C1 segment of cervical spinal cord (tissue), 14 donors: ENCODE measurements at places on chromosomes 3 and 15.
A peak's percentile ranks its signal among the peaks of the same experiment; 100 is the strongest.

- DNase-seq: no peak
Observed at GRCh38 chr15:74785194-74786032, 3.5 kb downstream of the CSK start.

GRCh38 chr3:104536715-104537114, 830.0 kb upstream of the ALCAM start:
- no peak for DNase-seq

DNA sequence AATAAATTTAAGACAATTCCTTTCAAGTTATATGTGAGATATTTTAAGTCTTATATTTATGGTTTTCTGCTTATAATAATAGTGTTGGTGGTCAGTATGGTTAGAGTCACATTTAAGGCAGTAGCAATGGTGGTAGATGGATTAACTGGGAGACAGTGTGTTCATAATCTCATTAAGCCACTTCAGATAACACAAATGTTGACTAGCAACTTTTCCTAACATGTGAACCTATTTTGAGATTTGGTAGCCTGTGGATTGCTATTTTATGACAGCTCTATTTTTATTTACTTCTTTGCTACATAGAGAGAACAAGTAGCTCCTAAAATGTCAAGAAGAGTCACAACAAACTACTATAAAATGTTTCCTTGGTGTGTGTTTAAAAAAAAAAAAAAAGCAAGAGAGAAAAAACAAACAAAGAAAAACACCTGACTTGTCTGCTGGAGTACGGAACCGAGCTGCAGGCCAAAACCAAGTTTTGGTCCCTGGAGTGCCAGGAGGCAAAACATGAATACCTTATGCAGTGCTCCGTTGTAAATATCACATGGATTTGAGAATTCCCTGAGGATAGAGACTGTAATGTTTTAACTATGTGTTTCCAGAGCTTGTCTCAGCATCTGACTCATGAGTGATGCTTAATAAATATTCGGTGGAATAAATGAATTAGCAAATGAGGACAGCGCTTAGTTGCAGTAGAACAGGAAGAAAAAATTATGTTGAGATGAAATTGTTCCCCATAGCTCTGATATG, 457.1 kb upstream of the ROBO2 start:
- DNase-seq: no peak

- DNase-seq: no peak
Observed at GRCh38 chr15:48875241-48875960, 2.5 kb upstream of the EID1 start.

DNA sequence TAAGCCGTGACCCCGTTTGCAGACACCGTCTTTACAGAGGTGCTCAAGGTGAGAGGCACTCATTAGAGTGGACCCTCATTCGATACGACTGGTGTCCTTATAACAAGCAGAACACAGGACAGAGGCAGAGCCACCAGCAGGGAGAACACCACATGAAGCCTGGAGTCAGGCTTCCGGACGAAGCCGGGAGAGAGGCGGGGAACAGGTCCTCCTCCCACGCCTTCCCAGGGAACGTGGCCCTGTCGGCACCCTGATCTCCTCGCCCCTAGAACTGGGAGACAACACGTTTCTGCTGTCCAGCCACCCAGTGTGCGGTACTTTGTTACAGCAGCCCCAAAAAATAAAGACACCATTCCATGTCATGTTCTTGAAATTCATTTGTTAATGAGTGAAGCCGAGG, 33.6 kb downstream of the ZDHHC19 start:
- no peak for DNase-seq

DNA sequence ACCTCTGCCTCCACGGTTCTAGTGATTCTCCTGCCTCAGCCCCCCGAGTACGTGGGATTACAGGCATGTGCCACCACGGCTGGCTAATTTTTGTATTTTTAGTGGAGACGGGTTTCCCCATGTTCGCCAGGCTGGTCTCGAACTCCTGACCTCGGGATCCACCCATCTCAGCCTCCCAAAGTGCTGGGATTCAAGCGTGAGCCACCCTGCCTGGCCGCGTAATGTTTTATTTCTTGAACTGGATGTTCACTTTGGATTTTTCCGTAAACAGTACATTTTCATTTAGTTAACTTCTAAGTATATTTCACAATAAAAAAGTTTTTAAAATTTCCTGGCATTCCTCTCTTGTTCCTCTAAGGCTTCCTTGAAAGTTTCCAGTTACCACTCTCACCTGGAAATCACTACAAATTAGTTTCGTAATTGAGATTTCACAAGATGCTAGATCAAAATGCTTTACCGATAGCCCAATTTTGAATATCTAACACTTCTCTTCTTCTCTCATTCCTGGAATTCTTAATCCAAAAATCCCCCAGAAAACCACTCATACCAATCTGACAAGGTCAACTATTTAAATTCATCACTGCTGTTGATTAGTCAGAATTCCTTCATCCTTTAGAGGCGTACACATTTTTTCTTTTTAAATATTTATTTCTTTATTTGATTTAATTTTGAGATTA, 44.7 kb upstream of the INO80 start:
- no peak for DNase-seq

DNA sequence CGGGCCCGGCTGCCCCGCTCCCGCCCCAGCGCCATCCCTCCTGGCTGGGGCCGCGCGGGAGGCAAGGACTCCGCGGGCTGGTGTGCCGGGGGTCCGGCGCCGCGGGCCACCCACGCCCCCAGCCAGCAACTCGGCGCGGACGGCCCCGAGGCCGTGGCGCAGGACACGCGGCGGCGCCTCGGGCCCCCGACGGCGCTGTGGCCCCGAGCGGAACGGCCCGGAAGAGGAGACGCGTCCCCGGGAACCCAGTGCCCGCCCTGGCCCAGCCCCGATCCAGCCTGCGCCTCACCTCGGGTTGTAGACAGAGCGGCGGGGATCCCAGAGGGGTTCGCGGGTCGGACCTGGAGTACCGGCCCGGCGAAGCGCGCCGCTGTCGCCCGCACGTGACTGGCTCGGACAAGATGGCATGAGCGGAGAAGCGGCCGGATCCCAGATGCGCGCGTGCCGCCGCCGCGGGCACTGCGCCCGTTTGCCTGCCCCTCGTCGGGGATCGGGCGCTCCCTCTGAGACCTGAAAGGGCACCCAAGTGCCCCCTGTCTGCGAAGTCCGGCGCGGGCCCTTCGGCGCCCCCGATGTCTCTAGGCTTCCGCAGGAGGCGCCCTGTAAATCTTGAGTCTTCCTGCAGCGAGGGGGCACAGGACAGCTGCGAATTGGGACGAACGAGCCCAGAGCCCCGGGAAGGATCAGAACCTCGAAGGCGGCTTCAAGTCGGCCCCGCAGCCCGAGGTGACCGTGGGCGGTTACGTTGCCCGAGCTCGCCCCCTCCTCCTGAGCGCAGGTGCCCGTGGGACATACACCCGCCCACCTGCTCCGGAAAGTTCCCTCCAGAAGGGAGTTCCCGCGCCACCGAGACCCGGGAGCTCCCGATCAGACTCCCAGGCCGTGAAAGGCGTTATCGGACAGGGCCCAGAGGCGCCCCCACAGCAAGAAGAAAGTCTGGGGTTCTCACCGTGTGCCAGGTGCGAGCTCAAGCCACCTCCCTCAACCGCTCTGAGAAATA, 598 bp upstream of the SFMBT1 start:
- peak; percentile 40 for DNase-seq

DNA sequence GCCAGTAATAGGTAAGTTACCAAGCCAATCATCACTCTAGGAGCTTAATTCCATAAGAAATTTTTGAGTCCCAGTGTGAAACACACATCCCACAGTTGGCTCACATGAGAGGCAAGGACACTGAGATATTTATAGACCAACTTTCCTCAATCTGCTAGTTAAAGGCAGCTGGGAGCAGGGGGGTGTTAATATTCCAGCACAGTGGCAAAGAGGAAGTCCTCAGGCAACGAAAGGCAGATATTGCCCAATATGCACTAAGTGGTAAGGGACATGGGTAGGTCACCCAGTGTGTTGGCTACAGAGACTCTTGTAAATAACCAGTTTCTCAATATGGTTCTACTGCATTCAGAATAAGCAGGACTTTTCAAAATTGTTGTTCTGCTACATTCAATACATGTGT, 61.0 kb downstream of the TOP2B start:
- no peak for DNase-seq

DNA sequence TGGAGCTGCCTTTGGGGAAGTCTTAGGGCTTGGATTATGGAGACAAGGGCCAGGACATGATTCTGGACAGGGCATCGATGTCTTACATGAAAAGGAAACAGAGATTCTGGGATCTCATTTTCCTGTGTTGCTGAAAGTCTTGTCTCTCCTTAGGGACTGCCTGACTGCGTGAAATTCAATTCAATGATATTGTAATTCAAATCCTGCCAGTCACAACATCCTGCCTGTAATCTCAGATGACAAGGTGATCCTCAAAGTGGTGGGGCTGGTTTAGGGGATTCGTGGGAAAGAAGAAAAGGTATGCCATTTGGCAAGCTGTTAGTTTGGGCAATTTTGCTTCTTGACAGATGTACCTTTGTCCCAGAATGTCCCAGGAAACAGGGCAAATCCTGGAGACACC, 129.1 kb downstream of the KBTBD8 start:
- DNase-seq: no peak

- DNase-seq: no peak
Observed at GRCh38 chr3:183331498-183331897, 78.4 kb downstream of the B3GNT5 start.

GRCh38 chr15:63497642-63498467, 6.5 kb upstream of the USP3 start:
- DNase-seq: no peak

- no peak for DNase-seq
Observed at GRCh38 chr3:57999417-58000115, 8.7 kb upstream of the FLNB start.

DNA sequence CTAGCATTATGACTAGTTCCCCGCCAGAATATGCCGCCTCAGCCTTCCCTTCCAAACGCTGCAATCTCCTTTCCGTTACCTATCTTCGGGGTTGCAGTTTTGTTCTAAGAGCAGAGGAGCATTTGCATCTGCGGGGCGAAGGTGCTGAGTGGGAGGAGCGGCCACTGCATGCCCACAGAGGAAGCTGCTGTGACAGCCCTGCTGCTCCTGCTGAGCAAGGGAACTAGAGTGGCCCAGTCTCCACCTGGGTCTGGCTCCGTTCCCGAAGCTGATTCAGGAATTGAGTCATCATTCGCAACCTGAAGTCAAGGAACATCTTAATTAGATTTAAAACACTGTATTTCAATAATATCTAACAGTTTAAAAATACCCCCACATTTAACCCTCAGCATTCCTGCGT, 98.2 kb upstream of the TJP1 start:
- DNase-seq: no peak

DNA sequence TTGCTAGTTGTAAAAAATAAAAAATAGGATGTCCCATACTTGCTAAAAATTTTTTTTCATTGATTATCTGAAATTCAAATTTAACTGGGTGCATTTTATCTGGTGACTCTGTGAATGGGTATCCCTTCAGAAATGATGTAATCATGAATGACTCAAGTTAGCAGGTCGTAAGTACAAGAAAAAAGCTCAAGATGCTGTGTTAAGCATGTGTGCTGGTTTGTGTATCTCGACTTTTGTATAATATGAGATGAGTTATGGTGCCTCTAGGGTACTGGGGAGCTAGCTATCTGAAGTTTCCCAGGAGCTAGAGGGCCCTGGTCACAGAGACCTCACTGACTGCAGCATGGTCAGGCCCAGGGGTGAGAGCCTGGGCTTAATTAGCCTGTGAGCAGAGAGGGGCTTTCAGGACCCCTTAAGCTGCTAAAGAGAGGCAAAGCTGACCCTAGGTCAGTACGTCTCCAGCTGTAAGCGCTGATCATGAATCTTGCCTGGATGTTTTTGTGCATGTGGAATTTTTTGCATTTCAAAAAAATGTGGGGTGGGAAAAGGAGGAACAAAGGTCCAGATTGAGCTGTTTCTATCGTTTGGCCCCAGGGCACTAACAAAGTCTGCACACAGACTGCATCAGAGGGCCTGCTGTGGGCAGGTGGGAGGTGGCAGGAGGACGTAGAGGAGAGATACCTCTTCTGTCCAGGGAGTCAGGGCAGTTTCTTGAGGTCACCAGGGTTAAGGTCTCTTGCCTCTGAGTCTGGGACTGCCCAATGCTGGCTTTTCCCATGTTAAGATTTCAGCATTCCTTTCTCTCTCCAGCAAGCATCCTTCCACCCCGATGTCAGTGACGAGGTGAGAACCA, 233.2 kb upstream of the TPM1 start:
- no peak for DNase-seq

GRCh38 chr3:12985148-12985547, 88.1 kb downstream of the IQSEC1 start:
- DNase-seq: no peak

GRCh38 chr3:50268703-50269451, at the start of gene SEMA3B:
Gene SEMA3B, plus strand, starts transcription at chr3:50269147. Its CDS starts 94 bp downstream, at chr3:50269241.
- peak; percentile 79 for DNase-seq

- no peak for DNase-seq
Observed at GRCh38 chr15:47685141-47685870, 32.0 kb upstream of the SEMA6D start.

DNA sequence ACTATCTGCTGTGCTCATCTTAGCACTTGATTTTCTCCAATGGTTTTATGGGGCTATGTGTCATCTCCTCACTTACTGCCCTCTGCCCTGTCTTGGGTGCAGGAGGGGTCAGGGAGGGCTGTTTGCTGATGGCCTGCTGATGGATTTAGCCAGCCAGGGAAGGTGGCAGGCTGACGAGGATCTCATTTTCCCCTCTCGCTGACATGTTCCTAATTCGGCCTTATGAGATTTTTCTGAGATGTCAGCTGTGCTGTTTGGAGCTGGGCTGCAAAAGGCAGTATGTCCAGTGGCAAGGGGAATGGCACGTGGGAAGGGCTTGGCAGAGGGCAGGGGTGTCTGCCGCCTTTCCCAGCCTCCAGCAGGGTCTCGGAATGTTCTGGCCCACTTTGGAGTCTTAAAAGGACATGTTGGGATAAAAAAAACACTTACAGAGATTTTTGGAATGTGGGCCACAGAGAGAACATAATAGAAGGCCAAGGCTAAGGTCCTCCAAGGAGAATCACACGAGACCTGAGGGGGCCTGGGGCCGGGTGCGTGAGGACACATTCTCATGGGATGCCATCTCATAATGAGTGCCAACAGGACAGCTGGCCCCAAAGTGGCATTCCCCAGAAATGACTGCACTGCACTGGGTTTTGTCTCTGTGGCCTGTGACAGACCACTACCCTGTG, 303.8 kb downstream of the TLE3 start:
- no peak for DNase-seq

DNA sequence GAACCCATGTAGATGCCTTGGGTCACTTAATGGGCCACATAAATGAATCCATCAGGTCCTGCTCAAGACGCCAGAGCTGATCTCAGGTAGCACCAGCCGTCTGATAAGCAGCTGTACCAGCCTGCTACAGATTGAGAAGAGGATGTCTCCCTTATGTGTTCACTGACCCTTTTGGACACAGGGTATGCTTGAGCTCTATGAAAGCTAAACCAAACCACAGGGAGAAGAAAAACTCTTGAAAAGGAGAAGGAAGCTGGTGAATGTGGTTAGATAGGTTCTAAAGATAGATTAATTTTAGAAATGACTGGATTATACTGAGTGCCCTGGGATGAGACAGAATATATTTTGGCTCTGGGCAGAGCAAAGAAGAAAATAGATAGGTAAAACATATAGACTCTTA, 187.5 kb downstream of the SPATA16 start:
- DNase-seq: no peak

- DNase-seq: no peak
Observed at GRCh38 chr3:11307830-11308432, 35.7 kb downstream of the ATG7 start.

GRCh38 chr3:122498152-122498551, 16.6 kb downstream of the KPNA1 start:
- no peak for DNase-seq
